Uterus (tissue), 4 donors: ENCODE measurements at places on chromosomes 13 and 19. TPM values are rescaled to one million over a fixed set of nuclear protein-coding genes. Genes with fewer than 3 reads are reported as not detected.

The LILRA1 gene
- total RNA-seq: 0.21 TPM

DNA sequence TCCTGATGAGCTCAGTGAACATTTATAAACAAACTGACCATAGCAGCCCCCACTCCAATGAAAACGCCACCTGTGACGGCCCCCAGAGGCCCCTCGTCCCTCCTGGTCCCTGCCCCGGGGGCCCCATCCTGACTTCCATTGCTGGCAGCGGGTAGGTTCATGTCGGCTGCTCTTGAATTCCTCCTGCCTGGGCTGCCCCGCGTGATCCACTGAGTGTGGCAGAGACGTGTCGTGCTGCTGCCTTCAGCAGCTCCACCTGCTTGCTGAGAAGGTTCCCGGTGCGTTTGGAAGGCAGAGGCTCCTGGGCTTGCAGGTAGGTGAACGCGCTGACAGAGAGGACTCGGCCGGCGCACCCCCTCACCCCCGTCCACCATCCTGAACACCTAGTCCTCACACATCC, 11.6 kb downstream of the C2CD4C start:
- DNase-seq: no peak

DNA sequence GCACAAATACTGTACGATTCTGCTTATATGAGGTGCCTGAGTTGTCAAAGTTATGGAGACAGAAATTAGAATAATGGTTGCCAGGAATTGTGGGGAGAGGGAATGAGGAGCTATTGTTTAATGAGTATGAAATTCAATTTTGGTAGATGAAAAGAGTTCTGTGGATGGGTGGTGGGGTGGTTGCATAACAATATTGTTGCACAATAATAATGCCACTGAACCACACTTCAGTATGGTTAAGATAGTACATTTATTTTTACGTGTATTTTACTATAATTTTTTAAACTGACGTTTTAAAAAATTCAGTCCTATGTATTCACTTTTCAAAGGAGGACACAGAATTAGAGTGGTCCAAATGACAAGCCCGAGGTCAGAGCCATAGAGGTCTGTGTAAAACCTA, 1.8 kb upstream of the OXGR1 start:
- DNase-seq: no peak

- DNase-seq: no peak
These were observed 52.3 kb upstream of the ZNF536 start for GRCh38 chr19:30319876-30320275.

- no peak for DNase-seq
These were observed 15.9 kb downstream of the CBY2 start for GRCh38 chr13:45718063-45718462.

- DNase-seq: no peak
These were observed 23.6 kb downstream of the PROZ start for GRCh38 chr13:113182046-113182445.

DNA sequence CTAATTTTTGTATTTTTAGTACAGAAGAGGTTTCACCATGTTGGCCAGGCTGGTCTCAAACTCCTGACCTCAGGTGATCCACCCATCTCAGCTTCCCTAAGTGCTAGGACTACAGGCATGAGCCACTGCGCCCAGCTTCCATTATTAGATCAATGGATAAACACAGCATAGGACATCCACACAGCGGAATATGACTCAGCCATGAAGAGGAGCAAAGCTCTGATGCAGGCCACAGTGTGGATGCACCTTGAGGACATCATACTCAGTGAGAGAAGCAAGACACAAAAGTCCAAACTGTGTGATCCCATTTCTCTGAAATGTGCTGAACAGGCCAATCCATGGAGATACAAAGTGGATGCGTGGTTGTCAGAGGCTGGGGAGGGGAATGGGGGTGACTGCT, 4.9 kb upstream of the ZBTB7A start:
- DNase-seq: no peak

DNA sequence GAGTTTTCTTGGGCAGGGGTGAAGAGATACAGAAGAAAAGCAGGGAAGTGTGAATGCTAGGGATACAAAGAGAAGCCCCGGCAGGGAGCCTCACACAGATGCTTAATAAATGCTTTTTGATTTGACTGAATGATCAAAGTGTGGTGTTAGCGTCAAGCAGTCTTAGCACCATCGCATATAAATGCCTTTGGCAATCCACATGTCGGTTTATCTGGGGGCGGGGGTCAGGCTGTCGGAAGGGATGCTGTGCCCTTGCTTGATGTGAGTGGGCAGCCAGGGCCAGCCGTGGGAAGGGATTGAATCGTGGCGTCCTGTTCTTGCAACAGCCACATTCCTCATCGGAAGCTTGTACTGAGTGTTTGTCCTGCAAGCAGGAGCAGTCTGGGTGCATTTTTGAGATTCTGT, 173.1 kb downstream of the LACC1 start:
- DNase-seq: peak; percentile 39

The OR10H1 gene
- total RNA-seq: not detected

DNA sequence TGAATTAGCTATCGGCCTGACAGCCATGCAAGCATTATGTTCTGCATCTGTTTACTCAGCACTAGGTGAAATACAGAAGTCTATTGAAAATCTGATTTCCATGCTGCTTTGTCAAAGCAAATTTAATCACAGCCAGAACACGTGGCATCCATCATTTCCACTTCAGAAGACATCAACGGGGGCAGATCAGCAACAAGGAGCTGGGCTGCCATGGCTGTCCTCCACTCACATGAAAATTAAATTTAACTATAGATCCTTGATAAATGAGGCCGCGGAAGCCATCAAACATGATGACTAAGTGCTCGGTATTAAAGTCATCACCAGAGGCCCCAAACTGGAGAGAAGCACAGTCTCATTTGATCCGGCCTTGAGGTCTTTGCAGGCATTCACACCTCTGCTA, 443.5 kb downstream of the HS6ST3 start:
- DNase-seq: no peak

DNA sequence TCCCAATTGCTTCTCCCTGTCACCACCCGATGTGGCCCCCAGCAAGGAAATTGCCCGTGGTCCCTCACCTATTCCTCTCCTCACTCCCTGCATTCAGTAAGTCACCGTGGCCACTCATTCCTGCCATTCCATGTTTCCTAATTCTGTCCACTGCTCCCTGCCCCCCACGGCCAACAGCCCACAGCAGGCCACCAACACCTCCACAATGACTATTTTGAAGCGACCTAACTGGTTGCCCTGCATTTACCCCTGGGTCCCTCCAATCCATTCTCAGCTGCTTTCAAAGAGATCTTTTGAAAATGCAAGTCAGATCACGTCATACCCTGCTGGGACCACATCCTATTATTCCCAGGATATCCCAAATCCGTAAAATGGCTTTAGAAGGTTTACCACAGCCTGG, 210.4 kb downstream of the DCLK1 start:
- DNase-seq: no peak

- no peak for DNase-seq
These were observed 865 bp downstream of the ZNF382 start for GRCh38 chr19:36605877-36606478.

The GPR12 gene
- not detected for total RNA-seq

The CD70 gene
- not detected for total RNA-seq

The CD33 gene
- total RNA-seq: 3.3 TPM

DNA sequence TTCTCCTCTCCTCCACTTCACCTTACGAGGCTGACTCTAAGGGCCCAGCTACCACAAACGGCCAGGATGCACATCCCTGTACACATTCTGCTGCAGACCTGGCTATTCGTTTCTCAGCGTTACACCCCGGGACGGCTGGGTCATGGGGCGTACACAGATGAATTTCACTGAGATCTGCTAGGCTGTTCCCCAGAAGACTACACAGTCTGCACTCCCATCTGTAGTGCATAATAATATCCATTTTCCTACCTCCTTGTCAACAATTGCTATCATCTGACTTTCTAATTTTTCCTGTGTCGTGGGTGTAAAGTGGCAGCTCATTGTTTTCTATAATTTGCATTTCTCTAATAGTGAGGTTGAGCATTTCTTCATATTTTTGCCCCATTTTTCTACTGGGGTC, 85.7 kb downstream of the TM9SF2 start:
- no peak for DNase-seq

DNA sequence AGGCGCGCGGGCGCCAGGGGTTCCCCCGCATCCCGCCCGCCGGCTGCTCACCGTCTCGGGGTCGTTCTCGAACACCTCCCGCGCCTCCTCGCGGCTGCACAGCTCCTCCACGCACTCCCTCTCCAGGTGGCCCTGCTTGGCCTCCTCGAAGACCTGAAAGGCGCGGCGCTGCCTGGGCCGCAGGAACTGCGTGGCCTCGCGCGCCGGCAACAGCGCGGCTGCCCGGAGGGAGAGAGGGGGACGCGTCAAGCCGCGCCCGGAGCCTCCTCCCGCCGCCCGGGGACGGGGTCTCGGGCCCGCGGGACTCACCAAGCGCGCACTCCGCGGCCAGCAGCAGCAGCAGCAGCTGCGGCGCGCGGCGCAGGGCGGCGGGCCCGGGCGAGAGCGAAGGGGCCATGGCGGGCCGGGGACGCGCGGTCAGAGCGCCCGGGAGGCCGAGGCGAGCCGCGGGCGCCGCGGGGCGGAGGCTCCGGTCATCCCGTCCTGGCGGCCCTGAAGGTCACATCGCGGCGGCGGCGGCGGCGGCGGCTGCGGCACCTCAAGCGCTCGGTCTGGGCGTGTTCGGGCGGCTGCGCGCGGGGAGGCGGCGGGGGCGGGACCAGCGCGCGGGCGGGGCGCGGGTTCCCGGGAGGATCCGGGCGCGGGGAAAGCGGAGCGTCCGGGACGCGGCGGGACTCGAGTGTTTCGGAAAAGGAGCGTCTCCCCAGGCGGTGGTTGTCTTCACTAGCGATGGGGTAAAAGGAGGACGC, at the start of gene GAS6:
Gene GAS6, minus strand, starts transcription at position 553 of the 749 bp plus-strand sequence. Its CDS starts 156 bp downstream, at position 397.
- DNase-seq: peak; percentile 75

The PDX1 gene
- total RNA-seq: not detected

The ZNF723 gene
- total RNA-seq: not detected

The CUL4A gene
- total RNA-seq: 64.4 TPM

The GPR4 gene
- total RNA-seq: 7.7 TPM

GRCh38 chr13:97295283-97296182, 73.4 kb downstream of the MBNL2 start:
- DNase-seq: no peak

GRCh38 chr13:60080850-60081249, 82.9 kb downstream of the DIAPH3 start:
- no peak for DNase-seq

DNA sequence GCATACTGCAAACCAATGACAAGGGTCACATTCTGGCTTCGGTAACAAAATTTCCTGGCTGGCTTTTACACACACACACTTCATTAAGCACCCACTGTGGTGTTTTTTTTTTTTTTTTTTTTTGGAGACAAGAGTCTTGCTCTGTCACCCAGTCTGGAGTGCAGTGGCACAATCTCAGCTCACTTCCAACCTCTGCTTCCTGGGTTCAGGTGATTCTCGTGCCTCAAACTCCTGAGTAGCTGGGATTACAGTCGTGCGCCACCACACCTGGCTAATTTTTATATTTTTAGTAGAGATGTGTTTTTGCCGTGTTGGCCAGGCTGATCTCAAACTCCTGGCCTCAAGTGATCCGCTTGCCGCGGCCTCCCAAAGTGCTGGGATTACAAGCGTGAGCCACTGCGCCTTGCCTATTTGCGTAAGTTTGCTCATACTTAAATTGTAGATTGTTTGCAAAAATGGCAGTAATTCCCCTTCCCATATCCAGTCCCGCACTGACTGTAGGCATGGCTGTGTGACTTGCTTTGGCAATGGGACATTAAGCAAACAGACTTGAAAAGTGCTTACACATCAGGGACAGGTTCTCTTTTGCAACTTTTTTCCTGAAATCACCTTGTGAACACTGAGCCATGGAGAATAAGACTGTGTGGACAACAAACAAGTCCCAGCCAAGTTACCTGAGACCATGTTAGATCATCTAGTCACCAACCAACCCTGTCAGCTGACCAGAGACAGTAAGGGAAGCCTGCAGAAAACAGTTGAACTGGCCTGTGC, 42.1 kb upstream of the EBPL start:
- no peak for DNase-seq

- DNase-seq: no peak
These were observed 31.0 kb upstream of the COX7A1 start for GRCh38 chr19:36183245-36183628.

- DNase-seq: no peak
These were observed 38.6 kb upstream of the ITM2B start for GRCh38 chr13:48194379-48194754.

- DNase-seq: no peak
These were observed 7.6 kb upstream of the PEG3 start for GRCh38 chr19:56848166-56848565.

GRCh38 chr13:94305934-94306333, 173.5 kb downstream of the DCT start:
- DNase-seq: no peak

DNA sequence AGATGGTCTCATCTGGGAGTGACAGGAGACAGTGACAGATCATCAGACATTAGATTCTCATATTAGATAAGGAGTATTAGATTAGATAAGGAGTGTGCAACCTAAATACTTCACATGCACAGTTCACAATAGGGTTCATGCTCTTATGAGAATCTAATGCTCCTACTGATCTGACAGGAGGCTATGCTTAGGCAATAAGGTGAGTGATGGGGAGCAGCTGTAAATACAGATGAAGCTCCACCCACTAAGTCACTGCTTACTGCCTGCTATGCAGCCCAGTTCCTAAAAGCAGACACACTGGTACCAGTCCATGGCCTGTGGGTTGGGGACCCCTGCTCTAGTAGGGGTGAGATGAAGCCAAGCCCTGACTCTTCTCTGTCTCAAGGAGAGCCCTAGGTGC, 10.0 kb upstream of the IGFL3 start:
- no peak for DNase-seq

DNA sequence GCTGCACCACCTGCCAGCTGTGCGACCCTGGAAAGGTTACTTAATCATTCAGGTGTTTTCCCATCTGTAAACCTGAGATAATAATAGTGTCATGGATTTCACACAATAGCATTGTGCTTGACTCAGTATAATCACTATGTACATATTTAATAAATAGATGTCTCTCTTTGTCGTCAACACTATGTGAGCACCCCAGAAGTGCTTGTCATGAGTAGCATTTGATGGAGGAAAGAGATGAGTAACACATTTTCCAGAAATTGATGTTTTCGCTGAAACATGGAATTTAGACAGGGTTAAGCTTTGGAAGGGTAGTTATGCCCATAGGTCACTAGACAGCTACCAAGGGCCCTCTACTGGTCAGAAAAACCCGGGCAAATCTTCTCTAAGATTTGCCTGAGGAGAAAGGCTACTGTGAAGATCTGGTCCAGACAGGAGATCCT, 9.5 kb upstream of the MBNL2 start:
- DNase-seq: no peak

DNA sequence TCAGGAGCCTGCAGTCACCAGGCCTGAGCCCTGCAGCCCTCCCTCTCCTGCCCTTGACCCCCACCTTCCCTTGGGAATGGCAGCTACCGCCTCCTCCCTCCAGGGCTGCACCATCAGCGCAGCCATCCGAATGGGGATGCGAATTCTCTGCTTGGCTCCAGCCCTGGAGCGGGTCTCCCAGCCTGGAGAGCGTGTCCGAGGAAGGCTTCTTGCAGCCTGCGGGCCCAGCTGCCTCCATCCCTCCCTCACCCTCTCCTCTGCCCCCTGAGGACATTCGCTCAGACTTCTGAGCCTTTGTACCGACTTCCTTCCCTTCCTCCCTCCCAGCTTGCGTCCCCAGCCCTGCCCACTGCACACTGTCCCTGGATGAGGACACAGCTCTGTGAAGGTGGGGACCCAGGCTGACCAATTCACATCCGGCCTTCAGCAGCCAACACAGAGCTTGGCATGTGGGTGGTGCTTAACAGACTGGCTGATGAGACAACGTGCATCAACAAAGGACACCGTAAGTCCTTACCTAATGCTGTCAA, 6.0 kb upstream of the NKPD1 start:
- DNase-seq: no peak

The GPALPP1 gene
- total RNA-seq: 8.7 TPM

The KLK4 gene
- total RNA-seq: not detected

The CYP2F1 gene
- total RNA-seq: not detected

- no peak for DNase-seq
These were observed 2.1 kb upstream of the CDX2 start for GRCh38 chr13:27971236-27971645.

The PLIN5 gene
- 2.6 TPM for total RNA-seq
